ENCODE measurements at places on chromosomes 2 and 18.

DNA sequence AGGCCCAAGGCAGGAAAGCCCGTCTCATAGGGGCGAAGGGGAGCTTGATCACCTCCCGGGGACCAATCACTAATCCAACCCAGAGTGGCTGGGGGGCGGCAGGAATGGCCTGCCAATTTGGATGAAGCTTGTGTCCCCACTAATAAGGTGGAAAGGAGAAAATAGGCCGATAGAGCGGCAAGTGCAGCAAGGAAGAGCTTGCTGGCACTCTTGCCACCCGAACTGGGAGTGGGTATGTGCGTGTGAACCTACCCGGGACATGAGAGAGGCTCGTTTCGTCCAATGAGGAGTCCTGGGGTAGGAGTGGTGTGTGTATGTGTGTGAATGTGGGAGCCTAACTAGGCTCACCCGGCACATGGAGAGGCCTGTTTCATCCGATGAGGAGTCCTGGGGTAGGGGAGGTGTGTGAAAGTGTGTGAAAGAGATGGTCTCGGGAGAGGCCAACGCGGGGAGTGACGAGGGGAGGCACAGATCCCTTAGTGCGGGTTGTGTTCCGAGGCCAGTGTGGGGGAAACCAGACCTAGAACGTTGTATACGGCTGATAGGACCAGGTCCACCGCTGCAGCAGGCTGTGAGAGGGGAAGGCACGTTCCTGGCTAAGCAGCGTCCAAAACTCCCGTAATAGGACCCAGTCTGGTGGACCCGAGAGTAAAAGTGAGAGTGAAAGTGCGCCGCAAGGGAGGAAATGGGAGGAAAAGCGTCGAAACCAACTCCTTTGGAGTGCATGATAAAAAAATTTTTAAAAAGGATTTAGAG lies 47.1 kb upstream of the SELENOI start:
- DNase-seq = peak; percentile 20

DNA sequence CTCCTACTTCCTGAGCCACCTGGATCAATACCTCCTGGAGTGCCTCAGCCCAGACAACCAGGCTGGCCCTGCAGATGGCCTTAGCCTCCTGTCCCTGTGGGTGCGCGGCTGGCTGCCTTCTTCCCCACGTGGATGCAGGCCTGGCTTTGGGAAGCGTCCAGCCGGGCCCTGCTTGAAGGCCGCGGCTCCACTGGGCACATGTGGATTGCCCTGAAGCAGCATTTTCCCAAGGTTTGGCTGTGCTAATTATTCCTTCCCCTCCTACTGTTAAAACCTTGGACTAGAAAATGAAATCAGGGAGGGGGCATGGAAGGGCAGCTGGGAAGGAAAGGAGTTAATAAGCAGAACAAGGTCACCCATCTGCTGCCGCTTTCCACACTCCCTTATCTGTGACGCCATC lies 143.0 kb upstream of the GATA6 start:
- no peak for DNase-seq

GRCh38 chr2:60331115-60331809 lies 222.2 kb downstream of the BCL11A start:
- no peak for DNase-seq

DNA sequence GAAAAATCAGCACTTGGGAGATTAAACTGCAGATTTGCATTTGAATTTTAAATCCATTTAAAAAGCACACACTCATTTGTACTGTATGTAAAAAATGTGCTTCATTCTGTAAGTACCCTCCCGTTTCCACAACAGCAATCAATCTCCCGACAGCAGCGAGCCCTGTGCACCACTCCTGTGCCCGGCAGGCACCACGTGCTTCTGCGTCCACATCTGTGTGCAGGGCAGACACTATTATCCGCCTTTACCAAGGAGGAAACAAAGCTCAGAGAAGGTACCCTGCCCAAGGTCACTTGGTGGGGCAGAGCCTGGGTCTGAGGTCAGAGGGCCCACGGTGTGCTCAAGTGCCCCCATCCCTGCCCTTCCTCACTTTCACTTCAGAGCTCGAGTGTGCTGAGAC lies 7.5 kb downstream of the HSBP1L1 start:
- no peak for DNase-seq

DNA sequence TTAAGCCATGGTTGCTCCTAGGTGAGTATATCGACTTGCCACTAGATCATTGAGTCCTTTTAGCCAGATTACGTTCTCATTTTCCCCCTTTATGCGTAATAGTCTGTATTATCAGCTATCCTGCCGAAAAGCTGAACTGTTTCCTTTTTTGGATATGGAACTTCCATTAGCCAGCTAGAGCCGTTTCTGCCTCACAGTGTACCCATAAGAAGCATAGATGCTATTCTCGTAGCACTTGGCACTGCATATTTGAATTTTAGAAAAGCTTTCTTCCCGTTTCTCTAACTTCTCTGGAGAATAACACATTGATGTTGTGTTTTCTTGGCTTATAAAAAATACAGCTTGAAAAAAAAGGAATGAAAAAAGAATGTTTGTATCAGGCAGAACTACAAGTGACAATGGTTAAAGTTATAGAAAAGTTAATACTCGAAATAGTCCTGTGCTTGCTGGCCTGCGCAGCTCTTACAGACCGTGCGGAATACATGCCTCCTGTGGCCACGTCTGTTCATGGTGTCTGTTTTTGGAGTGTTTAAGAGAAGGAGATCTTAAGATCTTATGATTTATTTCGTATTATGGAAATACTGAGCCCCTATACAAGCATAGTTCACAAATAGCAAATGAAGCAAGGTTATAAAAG lies 710 bp downstream of the DUSP19 start:
- no peak for DNase-seq

DNA sequence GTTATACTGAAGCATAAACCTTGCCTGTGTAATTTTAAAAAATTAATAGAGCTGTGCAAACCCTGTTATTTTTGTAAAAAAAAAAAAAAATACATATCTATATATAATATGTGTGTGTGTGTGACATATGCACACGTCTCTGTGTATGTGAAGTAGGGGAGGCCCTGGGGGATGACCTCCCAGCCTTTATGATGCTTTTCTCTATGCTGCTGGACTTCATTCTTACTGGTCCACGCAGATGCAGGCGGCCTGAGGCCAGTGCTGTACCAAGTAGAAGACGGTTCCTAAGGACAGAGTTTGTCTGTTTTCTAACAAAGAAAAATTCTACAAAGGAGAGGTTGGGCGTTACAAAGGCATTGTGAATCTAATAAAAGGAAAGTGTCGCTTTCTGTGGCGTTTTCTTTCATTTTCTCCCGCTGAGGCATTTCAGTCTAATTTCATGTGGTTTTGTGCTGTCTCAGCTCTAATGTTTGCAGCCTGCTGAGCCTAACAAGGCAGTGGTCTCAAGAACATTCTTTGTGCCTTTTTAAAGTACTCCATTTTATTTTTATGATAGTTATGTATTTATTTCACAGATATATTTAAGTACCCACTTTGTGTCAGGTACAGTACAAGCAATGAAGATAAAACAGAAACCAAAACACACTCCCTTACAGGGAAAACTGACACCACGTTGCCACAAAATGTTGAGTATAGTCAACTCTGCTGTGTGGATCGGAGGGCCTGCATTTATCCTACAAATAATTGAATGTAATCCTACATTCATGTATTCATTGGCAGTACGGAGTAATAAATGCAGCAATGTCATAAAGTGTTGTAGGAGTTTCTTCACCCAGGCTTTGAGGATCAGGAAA lies 118.0 kb downstream of the RAB3GAP1 start:
- DNase-seq = no peak

DNA sequence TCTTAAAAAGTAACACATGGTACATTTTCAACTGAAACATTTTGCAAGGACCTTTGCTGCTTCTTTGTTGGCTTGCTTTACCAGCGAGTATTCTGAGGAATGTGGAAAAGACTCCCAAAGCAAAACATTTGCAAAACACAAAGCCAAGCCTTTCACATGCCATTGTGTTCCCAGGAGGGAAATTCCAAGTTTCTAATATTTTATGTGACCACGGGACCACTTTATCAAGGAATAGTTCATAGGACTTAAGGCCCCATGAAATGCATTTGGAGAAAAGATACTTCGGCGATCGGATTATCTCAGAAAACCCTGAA lies 26.2 kb downstream of the CYP27C1 start:
- DNase-seq = no peak

DNA sequence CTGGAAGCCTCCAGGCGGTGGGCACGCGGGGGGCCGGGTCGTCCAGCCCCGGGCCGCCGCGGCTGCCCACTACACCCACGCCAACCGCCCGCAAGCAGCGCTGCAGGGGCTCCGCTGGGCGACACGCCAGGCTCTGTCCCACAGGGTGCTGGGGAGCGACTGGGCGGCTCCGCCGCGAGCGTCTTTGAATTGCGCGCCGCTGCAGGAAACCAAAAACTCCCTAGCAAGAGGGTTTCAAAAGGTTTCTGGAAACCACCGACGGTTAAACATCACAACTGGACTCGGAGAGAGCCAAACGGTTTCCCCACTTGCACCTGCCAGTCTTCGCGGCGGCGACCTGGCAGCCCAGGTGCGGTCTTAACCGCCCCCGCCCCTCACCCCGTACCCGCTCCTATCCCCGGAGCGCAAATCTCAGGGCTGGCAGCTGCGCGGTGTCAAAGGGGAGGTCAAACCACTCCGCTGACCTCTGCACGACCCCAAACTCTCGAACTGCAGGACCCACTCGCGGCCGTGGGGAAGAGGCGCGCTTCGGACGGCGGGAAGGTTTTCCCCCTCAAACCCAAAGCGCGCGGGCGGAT lies 1.0 kb downstream of the CXCR4 start:
- peak; percentile 84 for DNase-seq

DNA sequence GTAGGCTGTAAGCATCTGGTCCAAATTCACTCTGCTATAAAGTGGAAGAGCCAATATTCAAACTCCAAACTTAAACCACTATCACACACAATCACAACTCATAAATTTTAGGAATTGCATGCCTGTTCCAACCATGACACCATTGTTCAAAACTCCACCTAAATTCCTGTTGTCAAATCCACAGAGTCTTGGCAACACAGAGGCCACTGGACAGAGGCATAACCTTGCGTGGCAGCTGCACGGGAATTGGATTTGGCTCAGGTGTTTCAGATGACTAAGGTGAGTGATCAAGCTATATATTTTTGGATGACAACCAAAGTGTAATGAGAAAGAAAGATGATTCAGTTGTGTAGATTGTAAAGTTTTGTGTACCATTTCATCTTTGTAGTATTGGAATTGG lies 422.7 kb upstream of the TNP1 start:
- DNase-seq = no peak

DNA sequence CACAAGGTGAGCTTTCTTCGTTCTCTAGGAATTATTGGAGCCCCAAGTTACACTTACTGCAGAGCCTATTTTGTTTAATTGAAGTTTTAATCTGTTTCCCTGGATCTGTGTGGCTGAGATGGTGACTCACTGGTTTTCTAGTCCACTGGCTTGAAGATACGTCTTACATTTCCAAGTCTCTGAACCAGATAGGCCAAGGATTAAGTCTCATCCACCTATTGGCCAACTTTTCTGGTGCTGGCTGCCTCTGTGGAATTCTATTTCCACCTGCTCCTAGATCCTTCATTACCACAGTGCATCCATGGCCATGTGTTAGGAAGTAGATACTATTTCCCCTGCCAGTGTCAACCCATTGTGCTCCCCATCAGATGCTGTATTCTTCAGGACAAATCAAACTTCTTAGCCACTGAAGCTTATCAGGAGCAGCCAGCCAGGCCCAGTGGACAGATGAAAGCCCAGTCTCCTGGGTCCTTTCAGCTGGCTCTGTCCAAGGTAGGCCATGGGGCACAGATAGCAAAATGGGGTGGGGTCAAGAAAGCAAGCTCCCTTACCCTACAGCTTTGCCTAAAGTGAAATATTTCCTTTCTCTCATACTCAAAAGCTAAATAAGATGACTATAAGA lies 198.8 kb upstream of the TCF4 start:
- DNase-seq = no peak

- DNase-seq = no peak
Measured at GRCh38 chr18:70322928-70323327, 34.1 kb downstream of the SOCS6 start.

GRCh38 chr2:199186301-199186751 lies 271.4 kb downstream of the SATB2 start:
- DNase-seq = no peak

GRCh38 chr2:53744395-53745065 lies 23.1 kb upstream of the CHAC2 start:
- DNase-seq = no peak

DNA sequence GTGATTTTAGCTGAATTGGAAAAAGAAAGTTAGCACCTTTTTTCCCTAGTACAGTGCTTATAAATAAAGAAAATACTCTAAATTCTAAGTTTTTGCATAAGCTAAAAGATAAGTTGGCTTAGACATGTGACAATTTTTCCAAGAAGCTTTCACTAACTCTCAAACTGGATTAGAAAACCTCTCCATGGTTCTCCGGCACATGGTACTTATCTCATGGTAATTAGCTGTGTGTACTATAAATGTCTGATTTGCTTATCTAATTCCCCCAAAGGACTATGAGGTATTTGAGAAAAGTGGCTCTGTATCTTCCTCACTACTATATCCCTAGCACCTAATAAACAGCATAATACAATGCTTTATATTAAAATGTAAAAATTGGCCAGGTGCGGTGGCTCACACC lies 71.1 kb downstream of the ROCK1 start:
- DNase-seq = no peak

DNA sequence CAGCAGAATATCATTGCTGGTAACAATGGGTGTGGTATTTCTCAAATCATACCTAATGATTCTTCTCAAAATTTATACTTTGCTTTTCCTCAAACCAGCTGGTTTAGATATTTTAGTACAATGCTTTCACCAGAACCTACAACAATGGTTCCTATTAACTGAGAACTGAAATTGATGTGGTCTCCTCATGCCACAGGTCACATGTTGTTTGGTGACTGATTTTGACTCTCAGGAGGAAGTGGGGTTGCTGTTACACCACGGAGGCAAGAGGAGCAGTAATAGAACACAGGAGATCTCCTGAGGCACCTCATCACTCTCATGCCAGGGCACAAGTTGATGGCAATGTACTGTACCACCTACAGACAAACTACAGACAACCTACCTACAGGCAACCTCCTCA lies 3.0 kb upstream of the CEP68 start:
- DNase-seq = peak; percentile 39

- DNase-seq = no peak
Measured at GRCh38 chr2:164145093-164145987, 409.5 kb upstream of the FIGN start.

GRCh38 chr18:32868406-32868805 lies 95.6 kb upstream of the KLHL14 start:
- DNase-seq = no peak

GRCh38 chr18:47062471-47062870 lies 27.1 kb upstream of the ELOA2 start:
- no peak for DNase-seq

DNA sequence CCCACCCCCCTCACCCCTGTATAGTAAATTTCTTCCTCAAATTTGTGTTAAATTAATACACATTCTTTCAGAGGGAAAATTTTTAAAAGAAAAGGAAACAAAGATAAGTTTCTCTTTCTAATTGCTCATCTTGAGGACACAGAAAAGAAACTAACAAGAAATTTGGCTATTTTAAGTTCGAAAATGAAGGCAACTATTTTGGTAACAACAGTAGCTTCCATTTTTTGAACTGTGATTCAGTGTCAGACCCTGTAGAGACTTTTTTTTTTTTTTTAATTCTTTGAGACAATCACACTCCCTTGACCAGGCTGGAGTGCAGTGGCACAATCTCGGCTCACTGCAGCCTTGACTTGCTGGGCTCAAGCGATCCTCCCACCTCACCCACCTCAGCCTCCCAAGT lies 194.9 kb downstream of the SS18 start:
- no peak for DNase-seq

GRCh38 chr18:79367989-79368388 lies 27.7 kb upstream of the NFATC1 start:
- no peak for DNase-seq

- no peak for DNase-seq
Measured at GRCh38 chr18:46732201-46732600, 24.7 kb downstream of the ST8SIA5 start.

Data from effector memory CD8-positive, alpha-beta T cell (primary cell).